ENCODE measurements at places on chromosomes 3 and 15.

DNA sequence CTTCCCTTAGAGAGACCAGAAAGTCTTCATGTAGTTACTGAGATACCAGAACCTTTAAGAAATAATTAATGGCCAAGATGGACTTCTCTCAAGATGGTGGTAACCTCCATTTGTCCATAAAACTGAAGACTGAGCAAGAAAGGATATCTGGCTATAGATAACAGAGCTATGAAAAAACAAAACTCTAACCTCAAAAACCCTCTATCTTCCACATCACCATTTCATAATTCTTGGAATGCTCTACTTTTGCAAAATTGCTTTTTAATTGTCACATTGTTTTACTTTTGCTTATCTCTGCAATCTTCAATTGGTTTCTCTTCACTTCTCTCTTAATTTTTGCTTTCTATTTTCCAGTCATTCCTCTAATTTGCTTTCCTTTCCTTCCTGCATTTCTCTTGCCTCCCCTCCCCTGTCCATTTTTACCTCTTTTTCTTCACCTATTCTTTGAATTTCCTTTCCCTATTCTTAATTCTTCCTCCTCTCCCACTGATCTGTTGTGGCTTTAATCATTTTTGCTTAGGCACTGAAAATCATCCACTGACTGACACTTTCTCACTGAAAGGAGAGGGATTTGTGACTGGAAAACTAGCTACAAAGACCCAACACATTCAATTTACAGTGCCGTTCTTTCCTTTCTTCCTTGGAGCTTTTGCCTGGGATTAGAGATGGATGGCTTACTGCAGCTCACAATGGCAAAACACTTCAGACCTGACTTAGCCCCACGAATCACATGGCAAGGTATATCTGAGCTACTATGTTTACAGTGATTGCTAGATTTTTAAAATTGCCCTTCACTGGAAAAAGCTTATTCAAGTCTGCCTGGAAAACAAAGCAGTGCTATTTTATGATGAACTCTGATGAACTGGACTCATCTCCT, 242.8 kb downstream of the CHST2 start:
- no peak for DNase-seq

DNA sequence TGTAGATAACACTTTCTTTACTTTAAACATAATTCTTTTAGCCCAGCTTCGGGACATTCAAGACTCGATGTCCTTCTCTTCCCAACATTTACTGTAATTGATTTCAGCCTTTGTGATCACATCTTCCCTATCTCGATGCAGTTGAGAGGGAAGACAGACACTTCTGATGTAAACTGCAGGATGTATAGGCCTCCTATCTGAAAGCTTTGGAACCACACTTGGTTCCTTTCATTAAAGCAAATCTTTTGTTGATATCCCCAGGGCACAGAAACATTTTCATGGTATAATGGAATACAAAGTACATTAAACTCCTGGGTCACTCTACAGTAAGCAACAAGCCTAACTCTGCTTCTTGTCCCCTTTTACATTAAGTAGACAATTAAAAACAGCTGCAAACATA, 6.4 kb downstream of the GRM7 start:
- DNase-seq = no peak

- DNase-seq = no peak
Measured at GRCh38 chr15:95866711-95867440, 463.6 kb upstream of the NR2F2 start.

DNA sequence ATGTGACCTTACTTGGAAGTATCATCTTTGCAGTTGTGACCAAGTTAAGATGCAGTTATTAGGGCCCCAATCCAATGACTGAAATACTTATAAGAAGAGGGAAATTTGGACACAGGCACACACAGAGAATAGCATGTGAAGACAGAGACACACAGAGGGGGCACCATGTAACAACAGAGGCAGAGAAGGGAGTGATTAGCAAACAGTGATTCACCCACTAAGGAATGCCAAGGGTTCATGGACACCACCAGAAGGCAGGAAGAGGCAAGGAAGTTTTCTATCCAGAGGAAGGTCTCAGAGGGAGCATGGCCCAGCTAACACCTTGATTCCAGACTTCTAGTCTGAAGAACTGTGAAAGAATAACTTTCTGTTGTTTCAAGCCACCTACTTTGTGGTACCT, 25.0 kb downstream of the SIDT1 start:
- peak; percentile 29 for DNase-seq

GRCh38 chr3:127015282-127016042, 32.5 kb downstream of the PLXNA1 start:
- DNase-seq = no peak

Data from mucosa of gallbladder (tissue), 1 donor.